ENCODE measurements at places on chromosomes 12 and 14. TPM values are rescaled to one million over a fixed set of nuclear protein-coding genes. Genes with fewer than 3 reads are reported as not detected.
A peak's percentile ranks its signal among the peaks of the same experiment; 100 is the strongest.

Gene FAM90A1
- polyA plus RNA-seq: 3.0 TPM

- DNase-seq: no peak
These were observed 378.5 kb upstream of the LMO3 start for GRCh38 chr12:16984484-16984883.

- no peak for DNase-seq
These were observed 7.6 kb upstream of the KRT80 start for GRCh38 chr12:52199294-52199919.

GRCh38 chr12:26027401-26027800, 68.9 kb downstream of the RASSF8 start:
- no peak for DNase-seq

Gene LRRC10
- polyA plus RNA-seq: not detected

DNA sequence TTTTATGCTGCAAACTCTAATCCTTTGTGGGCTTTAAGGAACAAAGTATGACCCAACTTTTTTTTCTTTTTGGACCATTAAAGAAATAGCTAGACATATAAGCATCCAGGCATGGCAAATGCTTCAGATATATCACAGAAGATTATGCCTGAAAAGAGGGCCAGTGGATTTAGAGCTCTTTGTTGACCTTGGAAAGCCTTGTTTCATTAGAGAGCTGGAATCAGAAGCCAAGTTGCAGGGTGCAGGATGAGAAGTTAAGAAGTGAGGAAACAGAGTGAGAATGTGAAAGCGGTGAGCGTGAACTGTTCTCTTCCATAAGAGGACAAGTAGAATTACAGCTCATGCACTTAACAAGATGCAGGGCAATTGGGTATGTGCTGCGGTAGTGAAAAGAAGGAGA, 373.7 kb downstream of the SYT1 start:
- DNase-seq: no peak

- DNase-seq: no peak
These were observed 14.0 kb downstream of the GTSF1 start for GRCh38 chr12:54459355-54459754.

DNA sequence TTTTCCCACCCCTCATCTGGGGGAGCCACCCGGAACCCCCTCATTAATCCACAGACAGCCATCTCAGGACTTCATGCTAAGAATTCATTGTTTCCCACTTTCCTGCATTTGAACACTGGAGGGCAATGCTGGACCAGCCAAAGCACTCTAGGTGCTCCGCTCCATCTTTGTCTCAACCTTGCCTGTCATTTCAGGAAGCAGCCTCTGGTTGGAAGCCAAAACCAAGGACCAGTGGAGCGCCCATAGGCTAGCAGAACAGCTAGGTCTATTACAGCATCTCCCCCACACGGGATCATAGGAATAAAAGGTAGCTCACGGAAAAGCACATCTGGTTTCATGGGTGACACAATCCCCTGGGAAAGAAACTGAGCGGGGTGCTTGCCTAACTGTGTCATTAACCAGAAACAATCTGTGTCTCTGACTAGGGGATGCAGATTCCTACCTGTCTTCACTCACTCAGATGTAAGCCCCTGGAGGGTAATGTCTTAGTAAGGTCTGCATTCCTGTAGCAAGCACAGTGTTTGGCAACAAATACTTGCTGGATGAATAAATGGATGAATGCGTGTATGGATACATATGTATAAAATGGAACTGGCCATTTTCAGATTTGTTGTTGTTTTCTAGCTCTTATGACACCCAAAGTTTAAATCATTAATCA, 197.0 kb downstream of the DAD1 start:
- peak; percentile 62 for DNase-seq

DNA sequence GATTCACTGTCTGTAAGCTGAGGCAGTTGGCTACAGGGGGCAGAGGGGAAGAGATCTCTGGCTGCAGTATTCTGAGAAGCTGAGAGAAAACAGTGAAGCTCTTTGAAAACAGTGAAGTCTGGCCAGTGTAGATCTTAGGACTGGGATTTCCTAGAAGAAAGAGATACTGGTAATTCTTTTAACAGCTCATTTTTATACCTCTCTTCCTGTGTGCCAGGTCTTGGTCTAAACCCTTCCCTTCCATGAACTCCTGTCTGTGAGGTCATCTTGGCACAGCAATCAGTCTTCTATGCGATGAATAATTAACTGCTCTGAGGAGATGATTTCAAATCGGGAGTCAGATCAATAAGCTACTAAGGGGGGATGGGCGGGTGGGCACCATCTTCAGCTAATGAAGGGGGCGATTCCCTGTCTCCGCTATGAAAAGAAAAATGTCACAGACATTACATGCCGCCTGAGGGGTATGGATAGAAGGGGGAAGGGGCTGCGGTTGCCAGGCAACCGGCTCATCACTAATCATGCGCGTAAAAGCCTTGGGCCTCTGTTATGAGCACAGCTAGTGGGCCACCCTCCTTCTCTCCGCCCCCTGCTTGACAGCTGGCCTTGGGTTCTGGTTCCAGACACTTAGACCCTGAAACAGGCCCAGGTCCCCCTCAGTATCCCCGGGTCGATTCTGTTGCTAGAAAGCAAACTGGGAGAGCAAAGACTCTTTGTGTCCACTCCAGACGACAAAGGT, 75.3 kb upstream of the CEP83 start:
- no peak for DNase-seq

- peak; percentile 56 for DNase-seq
These were observed at the start of gene MAP1LC3B2 for GRCh38 chr12:116559162-116559935. Gene MAP1LC3B2 (plus strand): TSS chr12:116559381. CDS start chr12:116575943, 16,562 bp downstream.

DNA sequence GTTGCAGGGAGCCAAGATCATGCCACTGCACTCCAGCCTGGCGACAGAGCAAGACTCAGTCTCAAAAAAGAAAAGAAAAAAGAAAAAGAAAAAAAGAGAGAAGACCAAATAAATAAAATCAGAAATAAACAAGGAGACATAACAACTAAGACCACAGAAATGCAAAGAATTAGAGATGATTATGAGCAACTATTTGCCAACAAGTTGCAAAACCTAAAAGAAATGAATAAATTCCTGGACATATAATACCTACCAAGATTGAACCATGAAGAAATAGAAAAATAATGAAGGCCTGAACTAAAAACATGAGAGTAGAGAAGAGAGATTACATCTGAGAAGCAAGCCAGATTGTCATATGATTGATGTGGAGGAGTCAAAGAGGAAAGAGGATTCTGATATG, 17.6 kb upstream of the EPS8 start:
- DNase-seq: no peak

GRCh38 chr12:24482044-24482443, 466.9 kb downstream of the BCAT1 start:
- no peak for DNase-seq

GRCh38 chr12:20189767-20190166, 178.6 kb upstream of the PDE3A start:
- DNase-seq: no peak

DNA sequence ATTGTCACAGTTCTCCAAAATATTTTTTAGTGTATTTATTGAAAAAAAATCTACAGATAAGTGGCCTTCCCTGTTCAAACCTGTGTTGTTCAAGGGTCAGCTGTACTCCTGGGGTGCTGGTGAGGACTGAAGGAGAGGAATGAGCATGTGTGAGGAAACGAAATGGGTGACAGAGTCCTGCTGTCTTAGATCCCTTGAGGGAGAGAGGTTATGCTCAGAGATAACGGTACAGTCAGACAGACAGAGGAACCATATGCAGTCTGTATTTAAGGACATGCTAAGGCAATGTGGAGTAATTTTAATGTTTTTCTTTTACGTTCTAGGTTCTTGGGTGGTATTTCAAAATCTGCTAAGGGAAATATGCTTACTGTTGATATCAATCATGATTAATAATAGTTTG, 352.9 kb upstream of the RGS6 start:
- DNase-seq: no peak

DNA sequence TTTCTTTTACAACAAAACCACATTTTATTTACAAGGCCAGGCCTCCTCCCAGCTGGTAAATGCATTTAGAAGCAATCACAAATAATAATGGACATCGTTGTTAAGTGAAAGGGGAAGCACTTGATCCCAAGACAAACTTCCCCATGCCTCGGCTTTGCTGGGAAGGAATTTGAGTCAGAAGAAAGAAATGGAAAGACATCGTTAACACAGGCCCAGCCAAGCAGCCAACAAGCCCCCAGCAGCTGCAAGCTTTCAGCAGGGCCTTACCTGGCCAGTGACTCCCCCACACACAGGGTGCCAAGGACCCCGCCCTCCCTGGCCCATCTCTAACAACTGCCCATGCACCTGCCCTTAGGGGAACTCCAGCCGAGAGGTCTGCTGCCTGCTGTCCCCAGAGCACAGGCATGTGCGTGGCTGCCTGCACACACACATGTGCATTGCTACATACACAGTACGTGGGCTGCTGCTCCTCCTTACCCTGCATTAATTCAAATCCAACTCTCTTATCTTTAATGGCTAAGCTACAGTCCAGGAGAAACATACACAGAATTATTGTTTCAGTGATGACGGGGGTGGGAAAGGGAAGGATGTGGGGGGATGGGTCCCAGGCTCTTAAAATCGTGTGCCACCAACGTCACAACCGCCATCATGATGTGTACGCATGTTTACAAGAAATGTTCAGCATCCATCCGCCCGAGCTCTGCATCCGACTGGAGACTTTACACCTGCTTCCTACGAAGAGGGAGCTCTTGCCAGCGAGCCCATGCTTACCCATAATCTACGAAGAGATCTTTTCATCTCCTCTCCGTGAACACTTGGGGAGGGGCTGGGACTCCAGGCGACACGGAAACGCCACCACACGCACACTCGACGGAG, 9.8 kb downstream of the BCL11B start:
- no peak for DNase-seq

DNA sequence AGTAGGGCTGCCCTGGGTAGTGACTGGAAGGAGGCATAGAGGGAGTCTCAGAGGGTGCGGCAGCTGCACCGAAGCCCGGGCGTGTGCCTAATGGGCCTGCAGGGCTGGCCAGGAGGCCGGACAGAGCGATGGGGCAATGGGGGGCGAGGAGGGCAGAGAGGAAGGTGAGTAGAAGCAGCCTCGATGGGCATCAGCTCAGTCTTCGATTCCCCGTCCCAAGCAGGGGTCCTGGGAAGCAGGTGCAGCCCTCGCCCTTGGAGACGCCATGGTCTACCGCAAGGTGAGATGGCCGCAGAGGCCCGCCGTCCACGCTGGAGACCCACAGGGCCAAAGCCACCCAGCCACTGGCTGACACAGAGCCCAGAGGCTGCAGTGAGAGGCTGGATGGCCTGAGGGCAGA, 70.8 kb downstream of the GALNT9 start:
- DNase-seq: no peak

GRCh38 chr14:84483072-84483420, 1046.9 kb upstream of the FLRT2 start:
- DNase-seq: no peak

DNA sequence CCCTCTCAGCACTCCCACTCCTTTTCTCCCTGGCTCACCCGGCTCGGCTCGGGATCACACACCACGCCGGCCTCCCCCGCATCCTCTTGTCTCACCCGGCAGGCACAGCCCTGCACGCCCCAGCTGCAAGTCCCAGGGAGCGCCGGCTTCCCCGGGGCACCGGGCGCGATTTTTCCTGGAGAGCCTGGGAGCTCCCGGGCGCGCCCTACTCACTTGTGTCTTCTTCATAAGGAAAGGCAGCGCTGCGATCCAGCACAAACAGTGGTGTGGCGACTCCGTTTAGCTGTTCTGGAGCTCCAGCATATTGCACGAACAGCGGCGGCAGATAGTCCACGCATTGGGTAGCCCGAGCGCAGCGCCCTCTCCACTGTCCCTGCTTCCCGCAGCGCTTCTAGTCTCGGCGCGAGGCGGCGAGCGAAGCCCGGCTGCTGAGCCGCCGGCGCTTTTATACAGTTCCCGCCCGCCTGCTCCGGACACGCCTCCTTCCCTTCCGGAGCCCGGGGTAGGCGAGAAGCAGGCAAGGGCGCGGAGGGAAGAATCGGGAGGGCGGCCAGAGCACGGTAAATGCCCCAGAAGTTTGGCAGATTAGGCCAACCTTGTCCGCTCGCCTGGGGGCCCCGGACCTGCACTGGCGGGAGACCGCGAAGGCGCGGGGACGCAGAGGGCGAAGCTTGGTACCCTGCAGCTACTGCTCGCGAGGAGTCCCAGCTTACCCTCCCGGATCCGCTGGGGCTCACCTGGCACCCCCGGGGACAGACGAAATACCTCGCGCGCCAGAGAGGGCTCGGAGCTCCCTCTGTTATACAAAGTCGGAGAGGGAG, at the start of gene KITLG:
Gene KITLG, minus strand, starts transcription at position 421 of the 821 bp plus-strand sequence. Its CDS starts 193 bp downstream, at position 228.
- peak; percentile 64 for DNase-seq

Gene OTUB2
- polyA plus RNA-seq: 2.6 TPM

DNA sequence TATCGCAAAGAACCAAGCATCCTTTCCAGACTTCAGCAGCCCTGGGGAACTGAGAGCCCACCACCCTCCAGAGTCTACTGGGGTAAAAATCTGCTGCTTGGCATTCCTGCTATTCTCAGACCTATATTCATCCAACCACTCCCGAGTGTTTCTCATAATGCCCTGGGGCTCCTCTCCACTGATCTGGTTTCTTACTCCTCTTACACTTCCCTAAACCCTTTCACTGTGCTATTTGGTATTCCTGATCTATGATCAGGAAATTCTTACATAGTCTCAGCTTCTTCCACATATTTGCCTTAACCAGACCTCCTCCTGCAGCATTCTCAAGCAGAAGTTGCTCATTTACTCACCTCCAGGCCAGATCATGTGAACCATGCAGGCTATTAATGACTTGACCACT, 82.4 kb downstream of the SYT10 start:
- DNase-seq: no peak

DNA sequence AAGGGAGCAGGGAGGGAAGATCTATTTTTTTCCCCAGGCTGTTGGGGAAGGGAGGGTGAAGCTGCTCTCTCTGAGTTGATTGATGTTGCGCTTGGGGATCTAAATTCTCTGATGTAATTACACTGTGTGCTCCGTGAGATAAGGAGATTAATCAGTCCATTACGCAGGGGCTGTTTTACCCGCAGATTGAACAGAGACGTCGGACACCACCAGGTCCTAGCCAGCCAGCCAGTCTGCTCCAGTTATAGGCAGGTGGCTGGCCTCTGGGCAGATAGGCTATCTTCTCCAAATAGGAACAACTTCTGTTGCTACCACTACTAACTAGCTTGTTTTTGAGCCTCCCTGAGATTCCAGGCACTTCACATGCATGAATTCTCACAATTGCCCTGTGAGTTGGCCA, 91.1 kb downstream of the SRRM4 start:
- no peak for DNase-seq

DNA sequence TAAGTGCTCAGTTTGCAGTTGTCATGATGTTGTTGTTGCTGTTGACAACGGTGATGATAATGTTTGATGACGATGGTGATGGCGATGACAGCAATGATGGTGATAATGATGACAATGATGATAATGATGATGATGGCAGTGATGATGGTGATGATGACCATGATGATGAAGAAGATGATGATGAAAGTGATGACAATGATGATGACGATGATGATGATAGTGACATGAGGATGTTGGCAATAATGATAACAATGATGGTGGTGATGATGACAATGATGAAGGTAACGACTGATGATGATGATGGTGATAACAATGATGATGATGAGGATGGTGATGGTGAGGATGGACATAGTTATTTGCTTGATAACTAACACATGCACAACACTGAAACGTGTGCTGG, 778.5 kb downstream of the VRK1 start:
- no peak for DNase-seq

- no peak for DNase-seq
These were observed 120.1 kb upstream of the FZD10 start for GRCh38 chr12:130041983-130042812.

GRCh38 chr14:56161658-56162057, 43.4 kb downstream of the PELI2 start:
- DNase-seq: no peak

Gene KRT72
- not detected for polyA plus RNA-seq

GRCh38 chr12:90995010-90995409, 9.8 kb downstream of the EPYC start:
- no peak for DNase-seq

Gene TSPAN19
- polyA plus RNA-seq: 0.72 TPM

Data from left renal pelvis (tissue), 4 donors.